Uterus (tissue), 4 donors: ENCODE measurements at places on chromosomes 6 and 20.

DNA sequence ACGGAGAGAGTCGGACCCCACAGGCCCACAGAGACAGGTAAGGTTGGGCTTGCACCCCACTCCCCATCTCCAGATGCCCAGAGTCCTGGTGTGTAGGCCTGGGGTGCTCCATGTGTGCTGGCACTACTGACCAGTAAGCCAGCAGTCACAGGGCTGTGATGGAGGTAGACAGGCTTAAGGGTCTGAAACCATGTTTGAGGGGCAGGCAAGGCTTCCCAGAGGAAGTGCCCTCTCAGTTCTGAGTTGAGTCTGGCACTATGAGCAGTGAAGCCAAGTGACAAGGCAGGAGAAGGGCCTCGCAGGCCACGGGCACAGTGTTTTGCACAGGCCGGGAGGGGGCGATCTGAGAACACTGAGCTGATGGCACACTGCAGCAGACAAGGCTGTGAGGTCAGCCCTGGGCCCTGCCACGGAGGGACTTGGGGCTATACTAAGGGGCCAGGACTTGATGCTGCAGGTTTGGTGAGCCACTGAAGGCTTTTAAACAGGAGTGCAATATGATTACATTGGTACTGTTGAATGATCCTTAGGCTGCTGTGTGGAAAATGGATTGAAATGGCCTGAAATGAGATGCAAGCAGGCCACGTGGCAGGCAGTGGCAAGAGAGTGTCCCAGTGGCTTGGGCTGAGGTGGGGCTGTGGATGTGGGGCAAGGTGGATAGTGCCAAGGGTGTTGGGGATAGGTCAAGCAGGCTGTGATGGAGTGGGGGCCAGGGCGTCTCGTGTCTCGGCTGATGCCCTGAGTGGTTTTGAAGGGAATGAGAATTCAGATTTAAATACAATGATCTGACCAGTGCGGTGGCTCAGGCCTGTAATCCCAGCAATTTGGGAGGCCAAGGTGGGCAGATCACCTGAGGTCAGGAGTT lies 20.3 kb downstream of the TTBK1 start:
- peak; percentile 40 for DNase-seq

GRCh38 chr6:127266892-127267645 lies 405 bp downstream of the RNF146 start:
- DNase-seq = peak; percentile 40

DNA sequence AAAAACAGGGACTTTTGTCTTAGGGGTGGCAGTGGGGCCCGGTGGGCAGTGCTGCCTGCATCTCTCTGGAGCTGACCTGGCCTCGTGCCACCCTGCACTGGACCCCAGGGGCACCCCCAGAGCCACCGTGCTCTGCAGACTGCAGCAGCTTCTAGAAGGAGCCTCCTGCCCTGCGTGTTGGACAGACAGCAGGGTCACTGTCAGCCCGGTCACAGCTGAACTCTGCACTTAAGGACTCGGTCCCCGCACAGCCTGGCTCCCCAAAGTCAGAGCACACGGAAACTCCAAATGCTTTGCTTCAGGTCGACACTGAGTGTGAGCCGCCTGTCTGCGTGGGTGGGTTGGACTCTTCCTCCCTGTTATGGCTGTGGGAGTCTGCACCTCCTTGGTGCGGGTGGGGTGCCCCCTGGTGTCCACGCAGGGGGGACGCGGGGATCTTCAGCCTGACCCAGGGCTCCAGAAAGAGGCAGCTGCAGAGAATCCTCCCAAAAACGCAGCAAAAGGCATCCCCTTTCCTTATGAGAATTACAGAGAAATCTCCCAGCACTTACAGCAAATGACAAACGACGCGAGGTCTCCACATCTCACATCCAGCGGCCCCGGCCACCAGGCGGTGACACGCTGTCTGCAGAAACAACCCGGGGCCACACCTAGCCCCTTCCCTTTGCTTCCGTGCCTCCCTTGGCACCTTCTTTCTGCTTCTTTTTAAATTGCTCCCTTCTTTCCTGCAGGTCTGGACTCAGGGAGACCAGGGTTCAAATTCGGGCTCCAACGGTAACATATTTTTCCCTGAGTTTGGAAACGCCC lies 36.3 kb upstream of the DACT2 start:
- DNase-seq = peak; percentile 69

- peak; percentile 41 for DNase-seq
These were observed 702 bp downstream of the ETV7 start for GRCh38 chr6:36386495-36387439.

- DNase-seq = no peak
These were observed 50.4 kb downstream of the NOL4L start for GRCh38 chr20:32534661-32535240.

DNA sequence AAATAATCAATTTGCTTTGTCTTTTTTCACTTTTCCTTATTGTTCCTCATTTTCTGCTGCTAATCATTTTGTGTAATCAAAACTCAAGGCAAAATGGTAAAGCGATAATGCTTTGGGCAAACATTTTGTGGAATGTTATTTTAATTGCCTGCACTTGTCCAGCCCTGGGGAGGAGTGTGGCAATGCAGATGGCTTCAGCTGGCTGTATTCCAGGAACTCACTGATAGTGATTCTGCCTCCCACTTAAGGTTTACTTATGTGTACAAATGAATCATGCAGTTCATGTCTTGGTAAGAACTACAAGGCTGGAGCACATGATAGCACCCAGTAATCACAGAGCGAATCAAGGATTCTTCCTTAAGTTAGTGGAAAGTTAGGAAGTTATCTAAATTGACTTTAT lies 107.8 kb downstream of the COL19A1 start:
- DNase-seq = no peak

GRCh38 chr6:166942393-166943168 lies 13.8 kb downstream of the RNASET2 start:
- no peak for DNase-seq

- peak; percentile 38 for DNase-seq
These were observed 7.5 kb downstream of the SRXN1 start for GRCh38 chr20:645318-646106.

DNA sequence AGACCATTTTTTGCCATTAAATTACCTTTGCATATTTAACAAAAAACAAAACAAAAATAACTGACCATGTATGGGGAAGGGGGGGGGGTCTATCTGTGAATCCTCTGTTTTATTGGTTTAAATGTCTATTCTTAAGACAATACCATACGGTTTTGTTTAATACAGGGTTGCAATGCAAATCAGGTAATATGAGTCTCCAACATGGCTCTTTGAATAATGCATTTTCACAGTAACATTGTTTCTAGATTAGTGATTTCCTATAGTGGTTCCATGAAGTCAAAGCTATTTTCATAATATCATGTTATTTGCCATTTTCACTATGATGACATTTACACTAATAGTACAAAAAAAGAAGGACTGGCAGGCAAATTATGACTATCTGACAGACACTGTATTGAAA lies 64.7 kb upstream of the LYRM2 start:
- no peak for DNase-seq

GRCh38 chr6:83221276-83221675 lies 28.1 kb downstream of the RWDD2A start:
- DNase-seq = no peak

DNA sequence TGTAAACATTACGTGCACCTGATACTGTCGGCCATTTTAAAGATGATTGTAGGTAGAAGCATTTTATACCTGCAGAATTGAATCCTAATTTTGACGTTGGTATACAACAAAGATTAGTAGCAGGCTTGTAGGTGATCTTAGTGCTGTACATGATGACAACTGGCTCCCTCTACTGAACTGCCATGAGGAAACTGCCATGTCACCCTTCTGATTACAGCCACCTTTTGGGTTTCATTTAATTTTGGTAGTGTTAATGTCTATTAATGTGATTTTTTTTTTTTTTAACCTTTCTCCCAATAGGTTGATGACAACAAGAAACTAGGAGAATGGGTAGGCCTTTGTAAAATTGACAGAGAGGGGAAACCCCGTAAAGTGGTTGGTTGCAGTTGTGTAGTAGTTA lies 2.3 kb downstream of the RPS12 start:
- DNase-seq = no peak

DNA sequence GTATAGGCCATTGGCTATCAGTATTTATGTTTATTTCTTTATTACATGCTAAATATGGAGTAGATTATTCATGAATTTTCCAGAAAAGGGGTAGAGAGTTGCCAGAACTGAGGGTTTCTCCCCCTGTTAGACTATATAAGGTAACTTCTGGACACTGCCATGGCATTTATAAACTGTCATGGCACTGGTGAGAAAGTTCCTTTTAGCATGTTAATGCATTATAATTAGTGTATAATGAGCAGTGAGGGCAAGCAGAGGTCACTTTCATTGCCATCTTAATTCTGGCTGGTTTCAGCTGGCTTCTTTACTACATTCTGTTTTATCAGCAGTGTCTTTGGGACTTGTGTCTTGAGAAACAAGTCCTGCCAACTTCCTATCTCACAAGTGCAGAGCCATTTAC lies 220.0 kb upstream of the CNR1 start:
- no peak for DNase-seq

- DNase-seq = peak; percentile 19
These were observed 99.4 kb downstream of the BFSP1 start for GRCh38 chr20:17431621-17432364.

DNA sequence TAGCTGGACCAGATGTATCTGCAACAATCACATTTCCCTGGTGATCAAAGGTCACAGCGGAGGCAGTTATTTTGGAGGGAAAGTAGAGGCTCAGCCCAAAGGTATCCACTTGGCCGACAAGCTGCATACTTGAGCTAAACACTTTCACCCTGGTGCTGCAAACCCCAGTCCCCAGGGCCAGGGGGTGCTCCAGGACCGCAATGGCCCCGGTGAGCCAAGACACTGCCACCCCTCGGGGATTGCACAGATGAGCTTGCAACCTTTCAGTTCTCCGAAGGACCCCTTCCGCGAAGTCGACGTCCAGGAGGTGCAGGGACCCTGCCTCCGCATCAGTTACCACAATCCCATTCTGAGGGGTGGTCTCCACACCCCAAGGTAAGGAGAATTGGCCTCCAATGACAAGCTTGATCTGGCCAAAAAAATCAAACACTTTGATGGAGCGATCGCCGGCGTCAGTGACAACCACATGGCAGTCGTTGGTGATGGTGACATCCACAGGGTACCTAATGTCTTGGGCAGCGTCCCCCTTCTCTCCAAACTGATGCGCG lies 823 bp downstream of the NHLRC1 start:
- DNase-seq = peak; percentile 15

DNA sequence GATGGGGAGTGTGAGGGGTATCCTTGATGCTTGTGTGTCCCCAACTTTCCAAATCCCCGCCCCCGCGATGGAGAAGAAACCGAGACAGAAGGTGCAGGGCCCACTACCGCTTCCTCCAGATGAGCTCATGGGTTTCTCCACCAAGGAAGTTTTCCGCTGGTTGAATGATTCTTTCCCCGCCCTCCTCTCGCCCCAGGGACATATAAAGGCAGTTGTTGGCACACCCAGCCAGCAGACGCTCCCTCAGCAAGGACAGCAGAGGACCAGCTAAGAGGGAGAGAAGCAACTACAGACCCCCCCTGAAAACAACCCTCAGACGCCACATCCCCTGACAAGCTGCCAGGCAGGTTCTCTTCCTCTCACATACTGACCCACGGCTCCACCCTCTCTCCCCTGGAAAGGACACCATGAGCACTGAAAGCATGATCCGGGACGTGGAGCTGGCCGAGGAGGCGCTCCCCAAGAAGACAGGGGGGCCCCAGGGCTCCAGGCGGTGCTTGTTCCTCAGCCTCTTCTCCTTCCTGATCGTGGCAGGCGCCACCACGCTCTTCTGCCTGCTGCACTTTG lies at the start of gene TNF:
TNF (plus strand) TSS at position 231 of the 567 bp plus-strand sequence; CDS start at position 408, 177 bp downstream.
- DNase-seq = peak; percentile 61

DNA sequence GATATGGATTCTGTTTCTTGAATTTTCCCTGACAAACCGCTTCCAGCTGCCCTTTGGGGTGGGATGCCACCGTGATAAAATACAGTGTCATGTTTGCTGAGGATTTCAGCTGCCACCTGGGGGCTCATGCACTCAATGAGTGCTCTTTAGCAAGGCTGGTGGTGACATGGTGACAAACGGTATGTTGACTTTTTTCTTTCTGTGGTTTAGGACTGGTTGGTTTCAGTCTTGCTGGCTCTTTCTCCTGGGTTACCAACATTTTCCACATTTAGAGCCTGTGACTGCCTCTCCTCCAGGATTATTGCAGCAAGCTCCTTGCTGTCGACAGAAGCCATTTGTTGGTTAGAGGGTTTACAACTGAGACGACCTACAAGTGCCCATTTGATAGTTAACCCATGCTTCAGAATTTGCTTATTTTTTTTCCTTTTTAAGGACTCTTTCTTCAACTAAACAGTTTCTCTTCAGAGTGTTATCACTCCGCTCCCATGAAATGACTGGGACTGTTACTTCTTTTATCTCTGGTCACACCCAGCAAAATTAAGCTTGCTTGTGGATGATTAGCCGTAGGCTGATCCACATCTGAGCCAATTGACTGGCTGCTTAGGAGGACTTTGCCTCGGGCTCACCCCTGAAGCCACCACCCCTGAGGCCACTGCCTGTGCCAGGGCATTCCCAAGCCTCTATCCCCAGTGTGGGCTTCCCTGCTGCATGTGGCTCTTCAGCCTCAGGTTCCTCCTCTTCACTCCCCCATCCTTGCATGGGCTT lies 48.4 kb upstream of the CDYL start:
- no peak for DNase-seq

- DNase-seq = no peak
These were observed 54.2 kb downstream of the KLHL31 start for GRCh38 chr6:53611342-53611741.

DNA sequence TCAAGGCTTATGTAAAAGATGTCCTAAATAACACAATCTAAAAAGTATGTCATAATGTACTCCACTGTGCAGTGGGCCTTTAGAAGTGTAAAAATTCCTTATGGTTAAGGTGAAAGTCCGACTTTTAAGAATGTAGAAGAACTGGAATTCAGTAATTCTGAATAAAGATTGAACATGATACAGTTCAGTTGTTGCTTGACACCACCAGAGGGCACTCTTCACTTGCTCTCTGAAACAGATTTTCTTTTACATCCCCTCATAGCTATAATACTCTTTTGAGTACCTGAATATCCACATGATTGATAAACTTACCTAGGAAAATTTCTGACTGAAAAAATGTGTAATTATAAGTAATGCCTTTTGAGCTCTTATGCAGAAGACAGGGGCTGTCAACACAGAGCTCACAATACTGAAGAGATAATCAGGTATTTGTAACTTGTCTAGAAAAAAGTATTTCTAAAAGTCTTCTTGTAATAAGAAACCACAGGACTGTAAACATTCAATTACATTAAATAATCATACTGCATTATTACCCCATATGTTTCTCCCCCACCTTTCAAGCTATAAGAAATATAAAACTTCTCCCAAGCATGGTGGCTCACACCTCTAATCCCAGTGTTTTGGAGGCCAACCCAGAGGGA lies 92.1 kb downstream of the POPDC3 start:
- no peak for DNase-seq

DNA sequence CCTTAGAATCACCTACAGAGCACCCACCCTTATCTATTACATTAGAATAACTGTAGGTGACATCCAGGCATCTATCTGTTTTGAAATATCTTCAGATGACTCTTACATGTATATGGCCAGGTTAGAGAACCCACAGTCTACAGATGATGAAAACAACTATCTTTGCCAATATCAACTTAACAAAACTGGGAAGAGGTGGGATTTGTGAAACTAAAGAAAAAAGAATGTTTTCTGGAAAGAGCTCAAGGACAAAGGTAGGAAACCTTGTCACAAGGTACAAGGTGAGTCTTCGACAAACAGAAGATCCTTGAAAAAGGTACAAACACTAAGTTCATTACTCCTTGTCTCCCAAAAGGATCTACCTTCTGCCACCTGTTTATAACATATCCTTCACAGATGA lies 47.0 kb upstream of the DST start:
- DNase-seq = no peak

- no peak for DNase-seq
These were observed 172.7 kb upstream of the NOX3 start for GRCh38 chr6:155628306-155628705.

GRCh38 chr6:10733151-10733715 lies 10.4 kb downstream of the TMEM14C start:
- DNase-seq = no peak
